Stimulated activated CD4-positive, alpha-beta T cell treated with anti-CD3 and anti-CD28 coated beads, Interleukin-12 subunit alpha, Interleukin-12 subunit beta, amount 100 ng/mL, for 24 hours (primary cell): ENCODE measurements at places on chromosomes 5 and 9.

GRCh38 chr9:89107406-89107805 is 71.2 kb downstream of the SHC3 start:
- no peak for DNase-seq

DNA sequence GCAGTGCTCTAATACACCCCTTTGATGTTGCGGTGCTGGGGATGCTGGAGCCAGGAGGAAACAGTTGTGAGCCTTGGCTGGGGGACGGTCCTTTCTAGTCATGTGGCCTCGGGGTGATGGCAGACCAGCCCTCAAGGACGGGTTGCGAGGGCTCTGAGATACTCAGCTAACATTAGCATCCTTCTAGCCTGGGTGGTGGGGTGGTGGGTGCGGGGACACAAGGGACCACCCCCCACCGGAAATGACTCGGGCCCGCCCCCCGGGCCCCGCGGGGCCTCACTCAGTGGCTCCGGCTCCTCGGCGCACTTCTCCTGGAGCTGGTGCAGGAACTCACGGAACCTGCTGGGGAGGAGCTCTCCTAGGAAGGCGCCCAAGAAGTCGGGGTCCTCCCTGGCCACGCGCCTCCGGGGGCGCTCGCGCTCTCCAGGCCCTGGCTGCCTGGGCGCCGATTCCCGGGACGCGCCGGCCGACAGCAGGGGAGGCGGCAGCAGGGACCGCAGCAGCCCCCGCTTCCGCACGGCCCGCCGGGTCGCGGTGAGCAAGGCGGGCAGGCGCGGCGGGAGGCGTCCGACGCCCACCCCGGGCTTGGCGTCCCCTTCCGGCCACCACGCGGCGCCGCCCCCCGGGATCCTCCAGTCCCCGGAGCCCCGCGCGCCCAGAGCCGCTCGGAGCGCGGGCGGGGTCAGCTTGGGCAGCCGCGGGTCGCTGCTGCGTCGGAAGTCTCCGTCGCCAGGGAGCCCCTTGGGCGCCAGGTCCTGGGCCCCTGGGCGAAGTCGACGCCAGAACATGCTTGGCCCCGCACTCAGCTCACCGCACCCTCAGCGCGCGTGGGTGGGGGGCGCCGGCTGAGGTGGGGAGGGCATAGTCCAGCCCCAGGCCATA is 873 bp downstream of the C9orf50 start:
- DNase-seq = no peak

DNA sequence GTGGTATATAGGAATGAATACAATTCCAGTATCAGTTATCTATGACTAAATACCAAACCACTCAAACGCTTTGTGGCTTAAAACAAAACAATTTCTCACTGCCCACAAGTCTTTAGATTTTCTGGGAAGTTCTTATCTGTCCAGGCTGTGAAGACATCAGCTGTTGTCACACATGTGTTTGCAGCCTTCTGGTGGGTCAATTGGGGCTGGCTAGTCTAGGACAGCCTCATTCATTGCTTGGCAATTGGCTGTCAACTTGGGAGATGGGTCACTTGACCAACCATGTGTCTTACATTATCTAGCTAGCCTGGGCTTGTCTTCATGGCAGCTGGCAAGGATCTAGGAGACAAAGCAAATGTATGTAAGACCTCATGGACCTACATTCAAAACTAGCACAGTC is 53.8 kb upstream of the PAPPA start:
- DNase-seq = no peak

GRCh38 chr5:159316519-159317383 is 13.5 kb downstream of the IL12B start:
- DNase-seq = peak; percentile 15

- DNase-seq = no peak
These were observed 25.5 kb downstream of the FOXI1 start for GRCh38 chr5:170131235-170131634.

- DNase-seq = no peak
These were observed 245.1 kb downstream of the AOPEP start for GRCh38 chr9:94971378-94972131.

DNA sequence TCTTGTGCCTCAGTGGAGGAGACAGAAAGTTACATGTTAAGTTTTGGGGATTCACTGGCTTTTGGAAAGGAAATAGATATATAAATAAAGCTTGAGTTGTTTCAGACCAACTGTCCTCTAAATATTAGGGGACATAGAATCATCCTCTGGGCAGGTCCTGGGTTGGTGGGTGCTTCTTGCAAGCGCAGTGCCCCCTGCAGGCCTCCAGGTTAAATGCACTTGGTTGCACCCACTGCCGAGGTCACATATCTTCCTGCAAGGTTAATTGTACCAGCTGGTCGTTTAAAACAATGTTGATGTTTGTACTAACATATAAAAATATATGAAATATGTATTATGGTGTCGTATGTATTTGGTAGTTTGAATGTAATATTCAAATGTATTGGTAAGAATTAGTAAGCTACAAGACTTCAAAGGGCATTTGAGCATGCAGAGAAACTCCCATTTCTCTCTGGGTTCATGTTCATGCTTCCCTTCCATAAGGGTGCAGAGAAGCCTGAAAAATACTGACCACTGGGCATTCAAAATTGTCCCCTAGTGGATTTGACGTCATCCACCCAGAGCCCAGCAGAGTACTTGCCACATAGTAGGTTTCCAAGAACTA is 87.0 kb downstream of the ZNF618 start:
- DNase-seq = no peak

- peak; percentile 74 for DNase-seq
These were observed 15.0 kb downstream of the GLIPR2 start for GRCh38 chr9:36151316-36152210.

- no peak for DNase-seq
These were observed 11.9 kb downstream of the LPCAT1 start for GRCh38 chr5:1511651-1512540.

- no peak for DNase-seq
These were observed 155.6 kb downstream of the EPB41L4A start for GRCh38 chr5:112263469-112263868.

- DNase-seq = no peak
These were observed 283.0 kb downstream of the AOPEP start for GRCh38 chr9:95009459-95009858.

- no peak for DNase-seq
These were observed 2.2 kb upstream of the FOXD1 start for GRCh38 chr5:73450672-73451223.

DNA sequence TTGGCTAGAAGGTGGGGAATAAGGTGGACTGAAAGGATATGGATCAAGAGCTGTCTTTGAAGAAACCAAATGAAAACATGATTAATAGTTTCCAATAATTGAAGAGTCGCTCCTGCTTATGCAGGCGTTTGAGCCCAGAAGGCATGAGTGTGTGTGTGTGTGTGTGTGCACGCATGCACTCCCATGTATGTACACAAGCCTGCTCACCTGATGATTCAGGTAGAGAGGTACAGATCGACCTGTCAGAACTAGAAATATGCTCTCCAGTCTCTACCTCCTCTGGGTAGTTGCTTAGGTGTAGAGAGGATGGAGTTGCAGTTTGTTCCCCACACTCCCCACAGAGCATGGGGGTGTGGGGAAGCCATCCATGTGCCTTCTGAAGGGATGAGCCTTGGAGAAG is 1.1 kb upstream of the FGF1 start:
- no peak for DNase-seq

- no peak for DNase-seq
These were observed 4.3 kb downstream of the LCP2 start for GRCh38 chr5:170293273-170293672.
